ENCODE measurements at places on chromosomes 3 and 15.

DNA sequence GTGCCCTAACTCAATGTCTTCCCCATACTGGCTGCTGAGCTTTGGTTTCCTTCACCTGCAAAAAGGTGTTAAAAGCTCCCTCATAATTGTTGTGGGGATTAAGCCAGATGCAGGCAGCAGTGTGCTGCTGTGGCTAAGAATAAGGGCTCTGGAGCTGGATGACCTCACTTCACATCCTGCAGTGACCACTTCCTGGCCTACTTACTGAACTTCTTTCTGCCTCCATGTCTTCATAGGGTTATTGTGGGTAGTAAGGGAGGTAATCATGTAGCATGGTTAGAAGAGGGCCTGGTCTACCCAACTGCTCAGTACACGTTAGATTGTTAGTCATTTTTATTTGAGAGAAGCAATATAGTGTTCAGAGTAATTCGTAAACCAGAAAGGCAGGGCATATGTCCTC lies 18.4 kb downstream of the GYG1 start:
- no peak for DNase-seq

- DNase-seq: no peak
Observed at GRCh38 chr15:65942436-65942835, 73.1 kb downstream of the RAB11A start.

DNA sequence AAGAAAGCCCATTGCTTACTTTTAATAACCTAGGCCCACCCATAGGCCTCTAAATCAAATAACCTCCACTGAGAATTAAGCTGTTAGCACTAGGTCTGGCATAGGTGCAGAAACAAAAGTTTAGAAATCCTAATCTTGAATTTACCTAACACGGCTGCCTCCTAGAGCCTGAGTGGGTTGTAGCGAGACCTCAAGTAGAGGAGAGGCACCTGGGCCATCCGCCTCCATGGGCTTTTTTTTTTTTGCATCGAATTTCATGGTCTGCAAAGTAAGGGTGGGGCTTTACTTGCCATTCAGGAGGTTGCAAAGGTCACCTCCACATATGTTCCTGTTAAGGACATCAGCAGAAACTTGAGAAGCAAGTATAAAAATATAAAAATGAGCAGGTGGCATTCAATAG lies 6.6 kb upstream of the TPM1 start:
- no peak for DNase-seq

- DNase-seq: no peak
Observed at GRCh38 chr3:142987080-142987700, 14.2 kb upstream of the U2SURP start.

DNA sequence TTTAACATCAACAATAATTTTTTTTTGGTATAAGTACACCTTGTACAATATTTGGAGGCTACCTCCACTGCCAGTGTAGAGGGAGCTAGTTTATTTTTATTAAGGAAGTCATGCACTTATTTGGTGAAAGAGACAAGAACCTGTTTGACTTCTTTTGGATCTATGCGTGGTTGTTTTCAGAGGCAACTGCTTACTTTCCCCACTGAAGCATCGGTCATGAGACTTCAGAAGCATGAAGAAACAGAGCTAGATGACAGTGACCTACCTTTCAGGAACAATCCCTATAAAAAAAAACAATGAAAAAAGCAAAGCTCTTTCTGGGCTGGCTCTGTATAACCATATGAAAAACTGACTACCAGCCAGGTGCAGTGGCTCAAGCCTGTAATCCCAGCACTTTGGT lies 20.0 kb upstream of the ZNF148 start:
- no peak for DNase-seq

- DNase-seq: no peak
Observed at GRCh38 chr3:106552351-106553043, 683.7 kb upstream of the CBLB start.

DNA sequence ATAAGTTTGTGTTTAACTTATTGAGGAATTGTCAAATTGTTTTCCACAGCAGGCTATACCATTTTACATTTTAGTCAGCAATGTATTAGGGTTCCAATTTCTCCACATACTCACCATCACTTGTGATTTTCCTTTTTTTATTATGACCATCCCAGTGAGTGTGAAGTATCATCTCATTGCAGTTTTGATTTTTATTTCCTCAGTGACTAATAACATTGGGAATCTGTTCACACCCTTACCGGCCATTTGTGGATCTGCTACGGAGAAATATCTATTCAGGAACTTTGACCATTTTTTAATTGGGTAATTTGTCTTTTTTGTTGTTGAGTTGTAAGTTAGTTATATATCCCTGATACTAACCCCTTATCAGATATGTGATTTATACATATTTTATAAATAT lies 54.8 kb upstream of the LMCD1 start:
- DNase-seq: no peak

- DNase-seq: no peak
Observed at GRCh38 chr3:59774000-59774399, 724.2 kb upstream of the CFAP20DC start.

GRCh38 chr3:50630394-50630793 lies 13.4 kb downstream of the MAPKAPK3 start:
- DNase-seq: no peak

GRCh38 chr3:98776140-98776493 lies 13.0 kb downstream of the ST3GAL6 start:
- no peak for DNase-seq

DNA sequence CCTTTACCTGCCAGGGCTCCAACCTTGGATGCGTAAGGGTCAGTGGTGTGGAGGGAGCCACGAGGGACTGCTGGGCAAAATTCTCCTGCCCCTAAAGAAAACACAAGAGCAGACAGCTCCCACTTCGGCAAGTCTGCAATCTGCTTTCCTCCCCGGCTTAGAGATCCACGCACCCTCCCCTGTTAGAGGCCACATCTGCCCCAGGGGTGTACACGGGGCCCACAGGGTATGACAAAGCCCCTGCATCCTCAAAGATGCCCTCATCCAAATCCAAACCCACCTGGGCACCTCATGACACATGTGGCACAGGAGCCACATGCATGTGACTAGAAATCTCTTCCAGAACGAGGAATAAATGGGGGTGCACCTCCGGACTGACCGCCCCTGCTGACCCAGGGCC lies 25.5 kb downstream of the ZXDC start:
- DNase-seq: no peak

- no peak for DNase-seq
Observed at GRCh38 chr15:84638103-84638502, 16.0 kb downstream of the WDR73 start.

DNA sequence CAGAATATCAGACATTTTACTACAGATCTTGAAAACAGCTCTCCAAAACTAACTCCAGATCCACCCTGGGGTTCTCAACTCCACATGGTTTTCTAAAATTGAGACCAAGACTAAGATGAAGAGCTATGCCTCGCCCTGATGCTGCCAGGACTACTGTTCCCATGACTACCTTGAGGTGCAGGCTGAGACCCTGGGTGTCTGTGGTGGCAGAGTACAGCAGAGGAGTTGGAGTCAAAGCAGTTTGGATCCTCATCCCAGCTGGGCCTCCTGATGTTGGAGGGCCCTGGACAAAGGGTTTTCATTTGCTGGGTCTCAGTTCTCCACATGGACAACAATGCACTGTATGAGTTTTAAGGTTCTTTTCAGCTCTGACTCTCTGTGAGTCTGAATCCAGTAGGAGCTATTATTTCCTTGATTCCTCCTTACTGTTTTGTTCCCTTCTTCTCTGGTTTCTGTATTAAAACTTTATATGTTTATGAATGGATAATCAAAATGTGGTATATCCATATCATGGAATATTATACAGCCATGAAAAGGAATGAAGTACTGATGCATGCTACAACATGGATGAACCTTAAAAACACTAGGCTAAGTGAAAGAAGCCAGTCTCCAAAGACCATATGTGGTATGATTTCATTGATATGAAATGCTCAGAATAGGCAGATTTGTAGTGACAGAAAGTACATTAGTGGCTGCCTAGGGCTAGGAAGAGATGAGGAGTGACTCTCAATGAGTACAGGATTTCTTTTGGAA lies 93.0 kb downstream of the CPN2 start:
- no peak for DNase-seq

GRCh38 chr3:32626631-32627030 lies 56.0 kb upstream of the DYNC1LI1 start:
- no peak for DNase-seq

- DNase-seq: no peak
Observed at GRCh38 chr3:49769286-49769915, 16.9 kb downstream of the IP6K1 start.

DNA sequence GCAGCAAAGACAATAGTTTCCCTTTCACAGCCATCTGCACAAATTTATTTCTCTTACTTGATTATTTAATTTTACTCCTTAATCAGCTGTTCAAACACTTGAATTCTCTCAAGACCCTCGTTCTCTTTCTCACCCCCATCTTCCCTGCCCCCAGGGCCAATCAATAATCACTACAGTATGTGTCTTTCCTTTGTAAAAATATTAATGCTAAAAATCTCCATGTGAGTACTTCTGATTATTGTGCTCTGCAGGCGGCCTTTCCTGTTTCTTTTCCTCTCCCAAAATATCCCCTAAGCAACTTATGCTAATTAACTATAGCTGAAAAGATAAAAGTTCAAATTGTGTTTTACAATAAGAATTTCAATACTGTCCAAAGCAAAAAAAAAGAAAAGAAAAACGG lies 617.0 kb upstream of the CBLB start:
- DNase-seq: no peak

DNA sequence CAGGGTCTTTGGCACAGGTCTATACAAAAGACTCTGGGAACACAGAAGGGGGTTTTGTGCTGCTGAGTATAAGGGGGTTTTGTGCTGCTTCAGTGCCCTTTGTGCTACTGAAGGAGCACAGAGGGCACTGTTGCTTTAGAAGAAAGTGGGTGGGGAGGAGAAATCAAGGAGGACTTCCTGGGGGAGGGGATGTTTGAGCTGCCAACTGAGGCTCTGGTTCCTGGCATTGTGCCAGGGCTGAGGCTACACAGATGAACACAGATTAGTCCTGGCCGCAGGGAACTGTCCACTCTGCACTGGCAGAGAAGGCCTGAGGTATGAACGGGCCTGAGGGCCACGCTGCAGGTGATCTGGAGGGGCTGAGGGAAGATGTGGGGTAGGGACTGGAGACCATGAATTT lies 32.2 kb upstream of the SEC13 start:
- no peak for DNase-seq

DNA sequence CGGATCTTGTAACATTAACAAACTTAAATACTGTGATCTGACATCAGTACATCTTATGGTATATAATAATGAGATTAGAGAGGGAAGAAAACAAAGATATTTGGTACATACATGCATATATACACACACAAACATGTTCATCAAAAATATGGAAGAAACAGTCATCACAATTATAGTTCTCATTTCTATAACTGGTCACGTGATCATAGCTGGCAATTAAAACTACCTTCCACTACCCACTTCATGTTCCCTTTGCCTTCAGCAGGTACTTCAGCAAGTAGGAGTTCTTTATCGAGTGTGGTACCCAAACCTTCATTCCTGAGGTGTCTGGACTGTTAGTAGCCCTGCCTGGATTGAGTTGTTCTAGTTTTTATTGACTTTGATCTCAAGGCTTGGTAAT lies 70.9 kb upstream of the ALDH1A3 start:
- no peak for DNase-seq

GRCh38 chr15:48411971-48412591 lies 80.9 kb downstream of the DUT start:
- no peak for DNase-seq

GRCh38 chr3:157921811-157922210 lies 184.4 kb downstream of the SHOX2 start:
- DNase-seq: no peak

- no peak for DNase-seq
Observed at GRCh38 chr3:137509354-137510045, 254.6 kb upstream of the SOX14 start.

- DNase-seq: no peak
Observed at GRCh38 chr3:43859766-43860165, 169.0 kb downstream of the ABHD5 start.

DNA sequence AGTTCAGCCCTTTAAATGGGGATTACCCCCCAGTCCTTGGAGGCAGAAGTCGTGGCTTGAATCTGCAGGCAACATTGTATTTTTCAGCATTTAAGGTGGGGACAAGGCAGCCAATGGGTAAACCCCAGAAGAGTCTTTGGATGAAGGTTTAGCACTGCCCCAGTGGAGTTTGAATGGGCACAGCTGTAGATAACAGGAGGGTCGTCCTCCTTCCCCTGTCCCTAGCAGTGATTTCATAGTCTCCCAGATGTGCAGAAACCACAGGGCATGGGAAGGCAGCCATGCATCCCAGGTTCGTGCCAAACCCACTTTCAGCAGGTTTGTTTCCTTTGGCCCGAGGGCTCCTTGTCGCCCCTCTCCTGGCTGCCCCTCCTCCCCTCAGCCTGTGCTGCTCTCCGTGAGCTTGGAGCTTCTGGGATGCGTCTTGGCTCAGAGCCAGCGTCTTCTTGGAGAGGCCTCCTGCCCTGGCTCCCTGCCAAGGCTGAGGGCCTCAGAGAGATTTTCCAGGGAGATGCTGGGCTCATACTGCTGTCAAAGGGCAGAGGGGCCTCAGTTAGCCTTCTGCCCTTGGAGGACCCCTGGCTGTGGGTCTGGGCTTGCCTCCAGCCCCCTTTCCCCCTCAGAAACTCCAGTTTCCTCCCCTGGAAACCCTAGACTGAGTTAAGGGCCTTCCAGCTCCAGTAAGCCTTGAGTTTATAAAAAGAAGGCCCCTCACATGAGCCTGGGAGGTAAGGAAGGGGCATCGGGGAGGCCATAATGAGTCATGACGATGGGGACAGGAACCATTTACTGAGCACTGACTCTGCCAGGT lies 48.9 kb upstream of the POLG start:
- peak; percentile 99 for DNase-seq

- DNase-seq: no peak
Observed at GRCh38 chr15:59632714-59633113, 21.1 kb downstream of the GCNT3 start.

GRCh38 chr15:97903560-97903959 lies 56.9 kb upstream of the ARRDC4 start:
- no peak for DNase-seq

GRCh38 chr15:65896236-65896635 lies 26.9 kb downstream of the RAB11A start:
- no peak for DNase-seq

GRCh38 chr15:50113187-50113505 lies 5.9 kb downstream of the ATP8B4 start:
- no peak for DNase-seq

DNA sequence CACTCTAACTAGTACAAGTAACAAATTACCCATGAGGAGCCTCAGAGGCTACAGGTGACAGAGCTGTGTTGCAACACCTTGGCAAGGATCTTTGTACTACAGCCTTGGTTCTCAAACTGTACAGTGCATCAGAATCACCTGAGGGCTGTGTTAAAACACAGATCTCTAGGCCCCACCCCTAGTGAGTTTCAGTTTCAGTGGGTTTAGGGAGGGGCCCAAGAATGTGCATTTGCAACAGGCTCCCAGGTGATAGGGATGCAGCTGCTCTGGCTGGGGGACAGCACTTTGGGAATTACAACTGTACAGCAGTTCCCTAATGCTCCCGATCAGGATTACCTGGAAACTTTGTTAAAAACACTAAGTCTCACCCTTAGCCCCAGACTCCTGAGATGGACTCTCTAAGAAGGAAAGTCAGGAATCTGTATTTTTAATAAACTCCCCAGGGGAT lies 66.1 kb upstream of the NR2F2 start:
- no peak for DNase-seq

GRCh38 chr3:147672436-147672835 lies 263.3 kb downstream of the ZIC1 start:
- DNase-seq: no peak

Data from RWPE2 (cell line).